ENCODE measurements at places on chromosomes 2 and 18.

GRCh38 chr2:232390661-232391060 lies 12.1 kb downstream of the ALPP start:
- no peak for DNase-seq

DNA sequence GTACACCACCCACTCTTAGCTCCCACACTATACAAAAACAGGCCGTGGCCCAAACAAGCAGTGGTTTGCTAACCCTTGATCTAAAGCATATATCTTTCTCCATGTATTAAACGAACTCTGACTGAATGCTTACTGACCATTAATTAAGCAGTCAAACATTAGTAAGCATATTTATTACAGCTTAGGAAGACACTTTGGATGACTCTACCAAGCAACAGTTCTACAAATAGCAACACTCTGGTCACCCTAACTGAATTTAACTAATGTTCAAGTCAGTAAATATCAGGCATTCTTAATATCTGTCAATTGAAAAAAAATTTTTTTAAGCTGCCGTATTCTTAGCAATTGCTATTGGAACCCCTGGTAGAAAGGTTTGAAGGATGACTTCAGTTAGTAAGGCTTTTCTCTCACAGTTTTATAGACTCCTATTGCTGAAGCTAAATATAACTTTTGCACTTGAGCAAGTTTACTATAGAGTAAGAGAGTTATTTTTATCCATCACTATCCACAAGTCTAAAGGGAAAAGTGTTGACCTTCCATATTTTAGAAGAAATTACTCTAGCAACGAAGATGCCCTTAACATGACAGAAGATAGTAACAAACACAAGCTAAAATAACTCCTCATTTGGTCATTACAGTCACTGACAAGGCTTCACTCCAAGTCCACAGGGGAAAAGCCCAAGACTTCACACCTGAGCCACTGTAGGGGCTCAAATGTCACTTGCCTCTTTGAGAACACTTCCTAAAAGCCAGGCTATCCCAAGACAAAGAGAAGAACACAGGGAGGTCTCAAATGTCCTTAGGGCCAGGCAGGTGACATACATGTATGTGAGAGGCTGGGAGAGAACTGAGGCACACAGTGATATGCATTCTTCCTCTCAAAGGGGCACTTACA lies 74.4 kb downstream of the RTN4 start:
- no peak for DNase-seq

- DNase-seq, result no peak
Observed at GRCh38 chr2:123179526-123179925, 845.6 kb upstream of the CNTNAP5 start.

- no peak for DNase-seq
Observed at GRCh38 chr2:147384659-147385058, 460.2 kb upstream of the ACVR2A start.

DNA sequence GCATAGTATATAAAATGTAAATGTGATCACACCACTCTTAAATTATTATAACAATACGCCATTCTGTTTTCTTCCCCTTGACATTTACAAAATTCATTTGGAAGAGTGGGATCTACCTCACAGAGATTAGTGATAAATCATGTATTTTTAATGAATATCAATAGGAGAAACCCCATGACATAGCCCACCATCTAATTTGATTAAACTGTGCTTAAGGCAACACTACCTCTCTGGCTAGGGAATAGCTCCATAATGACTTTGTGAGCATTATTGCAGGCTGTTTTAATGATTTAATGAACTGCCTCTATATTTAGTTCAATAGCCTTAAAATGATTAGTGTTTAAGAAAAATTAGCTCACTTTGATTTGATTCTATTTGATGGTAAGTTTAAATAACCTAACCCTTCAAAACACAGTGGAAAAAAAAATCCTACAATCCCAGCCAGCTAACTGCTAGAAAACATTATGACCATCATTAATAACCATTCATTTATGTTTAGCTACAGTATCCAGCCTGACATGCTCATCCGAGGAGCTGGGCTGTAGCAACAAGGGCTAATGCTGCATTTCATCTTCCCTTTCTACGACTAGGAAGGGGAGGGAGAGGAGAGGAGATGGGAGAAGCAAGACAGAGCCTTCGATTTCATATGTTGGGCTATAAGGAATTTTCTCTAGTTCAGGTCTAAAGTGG lies 75.3 kb upstream of the BCL11A start:
- DNase-seq, result no peak

DNA sequence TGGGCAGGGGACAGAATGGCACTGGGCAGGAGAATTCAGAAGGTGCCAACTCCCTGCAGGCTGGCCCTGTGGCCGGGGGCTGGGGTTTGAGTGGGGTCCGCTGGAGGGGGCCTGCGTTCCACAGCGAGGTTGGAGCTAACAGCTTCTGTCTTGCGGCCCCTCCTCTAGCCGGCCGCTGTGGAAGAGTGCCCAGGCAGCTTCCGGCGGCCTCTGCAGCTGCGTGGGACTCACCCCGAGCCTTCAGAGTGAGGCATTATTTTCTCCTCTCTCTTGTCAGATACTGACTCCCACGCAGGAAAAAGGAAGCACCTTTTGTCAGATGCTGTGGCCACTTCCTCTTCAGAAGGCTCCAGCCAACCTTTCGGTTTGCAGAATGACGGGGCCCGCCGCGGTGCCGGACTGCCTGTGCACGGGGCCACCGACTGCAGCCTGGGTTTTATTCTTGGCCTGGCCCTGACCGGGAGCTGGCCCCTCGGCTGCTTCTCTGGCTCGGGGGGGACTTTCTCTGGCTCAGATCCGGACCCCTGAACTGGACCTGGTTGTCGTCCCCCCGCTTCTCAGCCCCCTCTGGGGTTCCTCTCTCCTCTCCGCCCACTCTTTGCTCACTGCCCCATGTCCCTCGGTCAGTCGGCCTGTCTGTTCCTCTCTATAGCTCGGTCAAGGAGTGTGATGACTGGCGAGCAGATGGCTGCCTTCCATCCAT lies 40.1 kb downstream of the ARHGAP25 start:
- peak; percentile 77 for DNase-seq

Data from CD4-positive, alpha-beta T cell treated with Interferon gamma for 1 hour (primary cell).